ENCODE measurements at places on chromosomes 7 and 10.

DNA sequence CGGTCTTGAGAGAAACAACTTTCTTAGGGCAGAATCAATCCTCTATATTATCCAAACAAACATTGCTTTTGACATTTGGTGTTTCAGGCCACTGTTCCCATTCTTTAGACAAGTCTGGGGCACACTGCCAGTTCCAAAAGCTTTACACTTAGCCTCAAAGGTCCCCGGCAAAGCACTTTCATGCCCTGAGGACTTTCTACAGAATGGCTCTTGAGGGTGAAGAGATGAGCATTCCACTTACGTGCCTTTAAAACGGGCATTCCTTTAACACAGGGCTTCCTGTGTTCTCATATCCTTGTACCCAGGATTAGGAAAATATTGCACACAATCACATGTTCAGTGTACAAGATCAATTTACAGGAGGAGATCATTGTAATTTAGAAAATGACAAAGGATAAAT is 13.1 kb upstream of the TMEM213 start:
- DNase-seq, result no peak

DNA sequence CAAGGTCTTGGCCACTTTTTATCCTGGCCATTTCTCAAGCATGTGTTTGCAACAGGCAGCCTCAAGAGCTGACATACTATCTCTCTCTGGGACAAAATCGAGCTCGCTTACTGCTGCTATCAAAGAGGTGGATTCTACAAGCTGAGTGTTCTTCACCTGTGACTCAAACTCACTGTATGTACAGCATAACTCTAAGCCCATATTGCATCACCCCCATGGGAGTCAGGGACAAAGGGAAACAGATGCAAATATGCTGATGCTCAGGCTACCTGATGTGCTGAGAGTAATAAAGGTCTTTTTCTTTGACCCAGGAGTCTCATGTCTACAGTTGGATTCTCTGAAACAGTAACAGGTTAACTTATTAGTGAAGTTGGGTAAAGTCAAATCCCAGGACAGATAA is 45.2 kb downstream of the PCLO start:
- no peak for DNase-seq

GRCh38 chr10:60921633-60922032 is 22.4 kb downstream of the RHOBTB1 start:
- DNase-seq, result no peak

DNA sequence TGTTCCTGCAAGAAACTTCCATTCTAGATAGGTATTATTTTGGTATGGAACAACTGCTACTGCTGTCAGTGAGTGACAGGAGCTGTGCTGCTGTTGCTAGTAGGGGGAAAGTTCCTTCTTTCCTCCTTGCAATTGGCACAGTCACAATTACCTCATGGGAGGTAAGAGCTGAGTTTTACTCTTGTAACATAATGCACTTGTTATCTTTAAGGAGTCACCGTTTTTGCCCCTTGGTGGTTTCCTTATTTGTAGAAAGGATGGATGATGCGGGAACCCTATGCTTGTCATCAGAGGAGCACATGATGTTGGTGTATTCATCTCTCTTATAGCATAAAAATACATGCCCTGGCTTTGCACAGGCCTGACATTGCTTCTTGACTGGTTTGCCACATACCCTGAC is 234.7 kb upstream of the NPY start:
- no peak for DNase-seq

GRCh38 chr7:129188892-129189660 is 643 bp downstream of the SMO start:
- DNase-seq, result no peak

DNA sequence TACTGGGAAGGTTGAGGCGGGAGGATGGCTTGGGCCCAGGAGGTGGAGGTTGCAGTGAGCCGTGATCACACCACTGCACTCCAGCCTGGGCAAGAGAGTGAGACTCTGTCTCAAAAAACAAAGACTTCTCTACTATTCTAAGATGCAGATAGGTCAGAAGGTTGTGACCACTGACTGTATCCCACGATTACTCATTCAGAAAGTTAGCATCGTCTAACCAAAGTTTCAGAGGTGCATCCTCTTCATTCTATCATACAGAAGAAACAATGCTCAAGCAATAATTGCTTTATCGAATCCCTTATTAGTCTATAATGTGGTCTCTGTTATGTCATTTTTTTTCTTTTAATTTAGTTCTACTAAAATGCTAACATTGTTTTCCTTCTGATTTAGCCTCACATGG is 348.7 kb upstream of the LRGUK start:
- no peak for DNase-seq

- DNase-seq, result no peak
Observed at GRCh38 chr7:22154143-22154529, 202.8 kb downstream of the RAPGEF5 start.

GRCh38 chr7:44373418-44373740 is 48.0 kb upstream of the CAMK2B start:
- no peak for DNase-seq

DNA sequence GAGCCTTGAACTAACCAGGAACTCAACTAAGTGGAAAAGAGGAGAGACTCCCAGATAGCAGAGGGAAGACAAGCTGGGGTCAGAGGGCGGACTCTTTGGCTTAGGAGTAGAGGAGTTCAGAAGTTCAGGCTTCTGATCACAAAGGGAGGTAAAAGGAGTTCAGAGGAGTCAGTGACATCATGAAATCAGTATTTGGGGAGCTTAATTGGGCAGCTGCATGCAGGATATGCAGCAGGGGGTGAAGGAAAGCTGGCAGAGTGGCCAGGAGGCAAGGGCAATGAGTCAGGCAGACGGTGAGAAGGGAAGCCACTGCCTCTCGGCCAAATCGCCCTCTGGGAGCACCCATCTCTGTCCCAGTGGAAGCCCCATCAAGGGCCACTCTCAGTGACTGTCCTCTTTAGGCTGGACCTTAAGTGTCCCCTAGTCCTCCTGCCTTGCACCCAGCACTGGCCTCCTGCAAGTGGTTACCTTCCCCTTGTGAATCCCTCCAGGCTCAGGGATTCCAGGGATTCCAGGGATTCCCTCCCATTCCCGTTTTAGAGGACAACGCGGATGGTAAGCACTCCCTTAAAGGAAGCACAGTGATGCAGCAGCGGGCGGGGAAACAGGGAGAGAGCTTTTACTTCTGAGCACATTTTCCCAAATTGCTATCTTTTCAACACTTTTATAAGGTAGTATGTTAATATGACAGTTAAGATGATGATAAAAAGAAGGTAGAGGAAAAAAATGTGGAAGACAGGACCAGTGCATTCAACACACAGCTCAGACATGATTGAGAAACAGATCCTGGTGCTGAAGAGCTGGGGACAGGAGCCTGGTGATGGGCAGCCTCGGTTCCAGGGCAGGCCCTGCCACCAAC is 72.6 kb downstream of the KCNMA1 start:
- no peak for DNase-seq

DNA sequence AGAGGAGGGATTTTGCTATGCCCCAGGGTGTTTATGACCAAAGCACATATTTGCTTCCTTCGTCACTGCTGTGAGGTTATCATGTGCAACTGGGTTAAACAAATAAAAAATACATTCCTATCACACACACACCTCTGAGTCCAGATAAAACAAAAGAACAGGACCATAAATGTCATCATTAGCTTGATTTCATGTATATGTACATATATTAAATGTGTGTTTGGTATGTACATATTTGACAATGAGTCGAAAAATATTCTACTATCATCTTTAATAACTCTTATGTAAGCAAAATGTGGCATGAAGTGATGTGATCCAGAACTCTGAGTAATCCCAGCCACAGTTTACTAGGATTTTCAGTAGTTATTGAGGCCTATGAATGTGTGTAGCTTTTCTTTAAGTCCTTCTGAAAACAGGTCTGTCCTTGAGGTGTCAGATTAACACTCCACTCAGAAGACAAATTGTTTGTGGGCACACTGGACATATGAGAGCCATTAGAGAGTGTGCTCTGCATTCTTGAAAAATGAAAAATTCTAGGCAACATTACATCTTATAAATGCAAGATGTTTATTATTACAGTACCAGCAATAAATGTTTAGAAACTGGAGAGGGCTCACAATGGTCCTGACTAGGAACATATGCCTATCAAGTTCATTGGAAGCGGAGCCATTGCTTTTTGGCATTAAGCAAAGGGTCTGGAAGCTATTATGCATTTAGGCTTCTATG is 335.1 kb upstream of the SEMA3A start:
- DNase-seq, result no peak

GRCh38 chr7:17523813-17524739 is 225.6 kb downstream of the AHR start:
- peak; percentile 83 for DNase-seq

- no peak for DNase-seq
Observed at GRCh38 chr10:86393862-86394455, 27.4 kb upstream of the GRID1 start.

GRCh38 chr10:71272056-71272771 is 46.8 kb upstream of the SLC29A3 start:
- no peak for DNase-seq

DNA sequence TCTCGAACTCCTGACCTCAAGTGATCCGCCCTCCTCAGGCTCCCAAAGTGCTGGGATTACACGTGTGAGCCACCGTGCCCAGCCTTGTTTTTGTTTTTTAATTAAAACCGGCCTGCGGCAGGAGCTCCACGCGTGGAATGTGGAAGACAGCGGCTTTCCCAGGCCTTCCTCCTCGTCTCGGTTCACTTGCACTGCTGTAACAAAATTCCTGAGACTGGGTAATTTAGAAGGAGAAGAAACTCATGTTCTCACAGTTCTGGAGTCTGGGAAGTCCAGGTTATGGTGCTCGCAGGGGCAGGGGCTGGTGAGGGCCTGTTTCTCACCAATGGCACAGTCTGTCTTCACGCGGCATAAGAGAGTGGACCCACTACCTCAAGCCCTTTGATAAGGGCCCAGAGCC is 14.4 kb upstream of the CRYGN start:
- DNase-seq, result no peak

DNA sequence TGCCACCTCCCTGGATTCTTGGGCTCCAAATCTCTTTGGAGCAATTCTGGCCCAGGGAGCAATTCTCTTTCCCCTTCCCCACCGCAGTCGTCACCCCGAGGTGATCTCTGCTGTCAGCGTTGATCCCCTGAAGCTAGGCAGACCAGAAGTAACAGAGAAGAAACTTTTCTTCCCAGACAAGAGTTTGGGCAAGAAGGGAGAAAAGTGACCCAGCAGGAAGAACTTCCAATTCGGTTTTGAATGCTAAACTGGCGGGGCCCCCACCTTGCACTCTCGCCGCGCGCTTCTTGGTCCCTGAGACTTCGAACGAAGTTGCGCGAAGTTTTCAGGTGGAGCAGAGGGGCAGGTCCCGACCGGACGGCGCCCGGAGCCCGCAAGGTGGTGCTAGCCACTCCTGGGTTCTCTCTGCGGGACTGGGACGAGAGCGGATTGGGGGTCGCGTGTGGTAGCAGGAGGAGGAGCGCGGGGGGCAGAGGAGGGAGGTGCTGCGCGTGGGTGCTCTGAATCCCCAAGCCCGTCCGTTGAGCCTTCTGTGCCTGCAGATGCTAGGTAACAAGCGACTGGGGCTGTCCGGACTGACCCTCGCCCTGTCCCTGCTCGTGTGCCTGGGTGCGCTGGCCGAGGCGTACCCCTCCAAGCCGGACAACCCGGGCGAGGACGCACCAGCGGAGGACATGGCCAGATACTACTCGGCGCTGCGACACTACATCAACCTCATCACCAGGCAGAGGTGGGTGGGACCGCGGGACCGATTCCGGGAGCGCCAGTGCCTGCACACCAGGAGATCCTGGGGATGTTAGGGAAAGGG is 913 bp downstream of the NPY start:
- DNase-seq, result no peak

- peak; percentile 77 for DNase-seq
Observed at GRCh38 chr7:23679898-23680413, at the start of gene FAM221A. TSS of gene FAM221A (plus strand) at chr7:23680199. CDS start at chr7:23680219, 20 bp downstream.

DNA sequence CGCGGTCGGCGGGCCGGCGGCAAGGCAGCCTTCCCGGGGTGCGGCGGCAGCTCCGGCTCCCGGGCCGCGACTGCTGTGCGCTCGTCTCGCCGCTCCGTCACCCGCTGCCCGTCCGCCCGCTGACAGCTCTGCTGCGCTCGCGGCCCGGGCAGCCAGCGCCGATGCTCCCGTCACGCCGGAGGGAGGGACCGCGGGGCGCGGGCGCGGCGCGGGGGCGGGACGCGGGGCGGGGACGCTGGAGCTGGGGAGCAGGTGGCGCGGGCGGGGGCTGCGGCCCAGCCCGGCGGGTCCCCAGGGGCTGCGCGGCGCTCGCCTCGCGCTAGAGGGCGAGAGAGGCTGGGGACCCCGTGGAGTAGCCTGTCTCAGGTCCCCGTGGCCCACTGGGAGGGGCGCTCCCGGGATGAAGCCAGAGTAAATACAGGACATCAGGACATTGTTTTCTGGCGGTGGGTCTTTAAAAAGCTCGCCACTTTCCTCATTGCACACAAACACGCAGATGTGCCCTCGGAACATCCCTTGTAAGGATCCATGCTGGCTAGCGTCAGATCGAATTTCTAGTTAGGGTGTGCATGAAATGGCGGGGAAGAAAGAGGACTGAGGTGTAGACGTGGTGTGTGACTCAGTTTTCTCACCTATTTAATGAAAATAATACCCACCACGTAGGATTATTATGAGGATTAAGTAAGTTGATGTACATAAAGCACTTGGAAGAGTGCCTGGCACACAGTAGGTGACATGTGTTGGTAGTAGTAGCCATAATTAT is at the start of gene ELAPOR2:
Gene ELAPOR2, minus strand, starts transcription at position 130 of the 763 bp plus-strand sequence. CDS start 141 bp downstream, outside the sequence.
- peak; percentile 80 for DNase-seq

DNA sequence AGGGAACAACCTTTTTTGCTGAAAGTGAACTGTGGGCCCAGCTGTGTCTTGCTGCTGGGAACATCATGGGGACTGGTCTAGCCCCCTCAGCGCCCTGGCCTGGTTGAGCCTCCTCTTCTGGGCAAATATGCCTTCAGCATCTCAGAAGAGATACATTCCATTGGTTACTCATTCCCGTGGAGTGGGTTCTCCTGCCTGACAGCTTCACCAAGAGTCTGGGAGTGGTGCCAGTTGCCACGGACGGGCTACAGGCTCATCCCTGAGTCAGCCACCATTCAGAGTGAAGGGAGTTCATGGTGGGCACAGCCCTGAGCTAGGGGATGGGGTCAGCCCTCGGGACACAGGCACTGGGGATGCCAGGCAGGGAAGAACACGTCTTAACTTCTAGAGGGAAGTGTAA is 81.9 kb downstream of the RAMP3 start:
- no peak for DNase-seq

GRCh38 chr7:106418526-106418925 is 133.7 kb upstream of the NAMPT start:
- DNase-seq, result no peak

Measured in SHP77 treated with DMSO at 0.1 percent for 48 hours (cell line).